ENCODE measurements at places on chromosomes 3 and 15.
A peak's percentile ranks its signal among the peaks of the same experiment; 100 is the strongest.

DNA sequence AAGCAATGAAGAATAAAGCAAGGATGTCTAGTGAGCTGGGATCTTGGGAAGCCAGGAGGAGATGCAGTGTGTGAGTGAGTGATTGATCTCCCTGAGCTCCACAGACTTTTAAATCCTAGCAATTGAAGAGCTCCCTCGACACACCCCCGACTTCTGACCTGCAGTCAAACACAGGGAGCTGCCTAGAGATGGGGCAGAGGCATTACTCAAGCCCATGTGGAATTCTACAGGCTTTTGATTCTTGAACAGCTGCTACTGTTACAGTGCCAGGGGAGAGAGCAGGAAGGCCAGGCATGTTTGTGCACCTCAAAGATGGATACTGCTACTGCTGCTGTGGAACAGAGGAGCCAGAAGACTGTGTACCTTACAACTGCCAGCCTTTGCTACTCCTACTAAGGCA is 1403.1 kb upstream of the ALCAM start:
- DNase-seq, result no peak

- DNase-seq, result peak; percentile 53
Observed at GRCh38 chr15:85380812-85381642, 624 bp downstream of the AKAP13 start.

- no peak for DNase-seq
Observed at GRCh38 chr3:194287374-194287773, 63.8 kb downstream of the CPN2 start.

DNA sequence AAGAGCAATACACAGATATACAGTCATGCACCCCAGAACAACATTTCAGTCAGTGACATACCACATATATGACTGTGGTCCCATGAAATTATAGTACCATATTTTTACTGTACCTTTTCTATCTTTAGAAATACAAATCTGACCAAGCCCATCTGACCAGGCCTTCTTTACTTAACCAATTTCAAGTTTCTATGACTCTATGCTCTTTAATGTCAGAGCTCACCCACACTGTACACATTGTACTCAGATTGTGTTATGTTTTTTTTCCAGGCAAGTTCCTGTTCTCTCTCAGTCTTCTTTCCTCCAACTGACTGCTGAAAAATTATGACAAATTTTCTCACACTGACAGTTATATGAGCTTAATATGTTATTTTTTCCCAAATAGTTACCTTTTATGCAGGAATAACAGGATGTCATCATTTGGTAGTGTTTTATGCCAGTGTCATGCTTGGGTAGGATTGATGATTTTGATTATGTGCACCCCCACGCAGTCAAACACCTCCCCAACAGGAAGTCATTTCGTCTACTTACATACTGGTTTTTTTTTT is 8.0 kb upstream of the CBLB start:
- no peak for DNase-seq

DNA sequence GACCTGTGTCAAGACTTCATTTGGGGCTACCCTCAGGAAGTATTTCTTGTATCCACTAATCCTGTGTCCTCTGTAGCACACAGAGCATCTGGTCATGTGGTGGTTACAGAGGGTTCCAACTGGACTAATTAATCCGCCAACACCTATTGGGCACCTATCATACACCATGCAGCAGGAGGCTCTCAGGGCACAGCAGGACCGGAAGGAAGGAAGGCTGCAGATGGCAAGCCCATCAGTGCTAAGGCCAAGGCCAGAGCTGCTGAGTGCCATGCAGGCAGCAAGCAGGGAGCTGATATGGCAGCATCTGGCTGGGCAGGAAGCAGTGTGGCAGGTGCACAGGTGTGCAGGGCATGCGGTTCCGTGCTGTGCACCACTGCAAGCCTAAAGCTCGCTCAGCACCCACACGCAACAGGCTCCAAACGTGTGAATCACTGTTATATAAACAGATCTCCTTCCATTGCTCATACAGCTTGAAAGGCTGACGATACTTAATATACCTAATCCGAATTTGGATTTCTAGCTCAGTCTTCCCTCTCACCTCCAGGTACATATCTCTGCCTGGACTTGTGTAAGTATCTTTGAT is 64.4 kb upstream of the SNRPA1 start:
- DNase-seq, result no peak

DNA sequence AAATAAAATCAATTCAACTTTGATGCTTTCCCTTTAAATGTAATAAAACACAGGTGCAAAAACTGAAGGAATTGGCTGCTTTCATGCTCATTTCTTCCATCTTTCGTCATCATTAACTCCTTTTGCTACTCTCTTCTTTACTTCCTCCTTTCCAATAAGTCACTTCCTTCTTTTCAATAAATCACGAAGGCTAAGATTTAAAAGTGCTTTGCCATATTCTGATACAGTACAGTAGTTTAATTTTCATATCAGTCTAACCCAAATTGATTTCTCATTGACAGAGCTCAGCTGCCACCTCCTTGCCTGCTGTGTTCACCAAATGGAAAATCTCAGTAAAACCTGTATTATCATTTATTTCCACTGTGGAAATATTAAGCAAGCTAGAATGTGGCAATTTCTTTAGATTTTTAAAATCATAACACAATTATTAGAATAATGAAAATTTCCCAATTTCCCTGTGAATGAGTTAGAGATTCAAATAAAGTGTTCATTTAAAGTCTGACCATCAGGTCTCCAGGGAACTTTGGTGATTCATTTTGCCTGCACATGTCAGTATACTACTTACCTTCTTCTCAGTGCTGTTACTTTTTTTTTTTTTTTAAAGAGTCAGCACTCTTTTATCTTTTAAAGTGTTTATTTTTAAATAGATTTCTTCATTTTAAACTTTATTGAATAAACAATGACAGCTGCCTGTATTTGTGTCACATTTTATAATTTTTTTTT is 41.6 kb downstream of the NANOGP8 start:
- no peak for DNase-seq

DNA sequence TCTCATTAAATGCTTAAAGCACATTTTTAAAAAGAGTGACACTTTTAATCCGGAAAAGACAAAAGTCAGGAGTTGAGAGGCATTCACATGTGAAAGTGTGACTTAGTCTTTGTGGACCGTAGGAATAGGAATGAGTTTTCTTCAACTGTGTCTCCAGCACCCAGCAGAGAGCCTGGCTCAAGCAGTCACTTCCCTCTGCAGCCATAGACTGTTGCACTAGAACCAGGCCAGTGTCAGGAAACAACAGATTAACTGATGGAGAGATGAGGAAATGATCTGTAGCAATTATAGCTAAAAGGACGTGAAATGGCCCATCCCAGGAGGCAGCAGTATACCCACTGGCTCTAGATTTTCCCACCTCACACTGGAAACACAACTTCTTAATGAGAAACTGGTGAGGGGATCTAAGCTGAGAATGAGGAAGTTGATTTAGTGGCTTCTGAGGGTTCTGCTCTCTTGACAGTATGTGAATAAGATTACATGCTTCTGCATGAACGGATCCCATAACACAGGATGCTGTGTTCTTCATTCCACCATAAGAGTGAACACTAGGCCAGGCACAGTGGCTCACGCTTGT is 19.8 kb downstream of the CFAP92 start:
- no peak for DNase-seq

- no peak for DNase-seq
Observed at GRCh38 chr15:66388043-66388363, 1.3 kb downstream of the MAP2K1 start.

DNA sequence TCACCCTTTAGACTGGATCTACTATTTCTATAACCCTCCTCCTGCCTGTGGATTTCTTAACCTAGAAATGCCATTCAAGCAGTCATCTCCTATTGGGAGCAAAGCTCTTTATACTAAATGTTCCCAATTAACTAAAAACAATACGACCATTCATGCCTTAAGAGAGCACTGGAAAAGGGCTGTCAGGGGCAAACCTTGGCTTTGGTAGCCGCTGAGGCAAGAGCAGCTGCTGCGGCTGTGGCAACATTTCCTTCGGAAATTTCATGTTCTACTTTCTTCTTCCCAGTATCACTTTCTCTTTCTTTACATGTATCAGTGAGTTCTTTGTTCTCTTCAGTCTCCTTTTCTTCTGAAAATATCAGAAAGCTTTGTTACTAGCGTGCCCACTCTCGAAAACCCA is 56.3 kb upstream of the CSPG5 start:
- DNase-seq, result no peak

- DNase-seq, result no peak
Observed at GRCh38 chr3:59444294-59444671, 394.5 kb upstream of the CFAP20DC start.

- DNase-seq, result peak; percentile 39
Observed at GRCh38 chr15:55588070-55588814, at the start of gene PYGO1. Gene PYGO1, minus strand, starts transcription at chr15:55588345. Its CDS starts 462 bp downstream, at chr15:55587883.

GRCh38 chr3:71001303-71001830 is 582.2 kb downstream of the FOXP1 start:
- DNase-seq, result no peak

DNA sequence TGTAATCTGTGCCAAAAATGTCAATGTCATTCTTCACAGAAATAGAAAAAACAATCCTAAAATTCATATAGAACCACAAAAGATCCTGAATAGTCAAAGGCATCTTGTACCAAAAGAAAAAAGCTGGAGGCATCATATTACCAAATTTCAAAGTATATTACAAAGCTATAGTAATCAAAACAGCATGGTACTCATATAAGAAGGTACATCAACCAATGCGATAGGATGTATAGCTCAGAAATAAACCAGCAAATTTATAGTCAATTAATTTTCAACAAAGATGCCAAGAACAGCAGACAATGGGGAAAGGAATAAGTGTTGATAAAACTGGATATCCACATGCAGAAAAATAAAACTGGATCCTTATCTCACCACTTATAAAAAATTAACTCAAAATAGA is 150.5 kb upstream of the PRICKLE2 start:
- DNase-seq, result no peak

DNA sequence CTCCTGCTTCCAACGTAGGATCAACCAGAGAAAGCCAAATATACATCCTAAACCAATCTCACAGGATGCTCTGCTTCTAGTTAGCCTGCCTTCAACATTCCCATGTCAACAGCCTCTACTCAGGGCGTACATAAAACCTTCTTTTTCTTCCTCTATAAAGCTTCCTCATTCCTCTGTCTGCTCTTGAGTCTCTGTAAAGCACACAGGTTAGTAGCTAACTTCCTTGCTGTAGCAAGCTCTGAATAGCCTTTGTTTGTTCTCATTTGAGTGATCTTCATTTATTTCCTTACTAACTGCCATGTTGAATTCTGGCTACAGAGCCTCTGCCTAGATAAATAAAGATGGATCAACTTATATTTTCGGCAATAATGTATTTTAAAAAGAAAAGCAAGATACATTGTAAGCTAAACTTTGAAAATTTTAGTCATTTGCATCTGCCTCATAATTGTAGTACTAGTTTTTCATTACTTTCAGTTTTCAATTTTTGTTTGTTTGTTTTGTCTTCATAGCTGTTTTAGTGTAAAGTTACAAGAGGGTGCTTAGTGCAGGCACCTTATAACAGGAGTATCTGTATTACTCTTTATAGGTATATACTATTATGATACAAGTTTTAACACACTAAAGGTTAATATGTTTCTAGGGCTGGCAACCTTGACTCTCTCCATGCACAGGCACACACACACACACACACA is 498.2 kb downstream of the PYDC2 start:
- DNase-seq, result no peak

DNA sequence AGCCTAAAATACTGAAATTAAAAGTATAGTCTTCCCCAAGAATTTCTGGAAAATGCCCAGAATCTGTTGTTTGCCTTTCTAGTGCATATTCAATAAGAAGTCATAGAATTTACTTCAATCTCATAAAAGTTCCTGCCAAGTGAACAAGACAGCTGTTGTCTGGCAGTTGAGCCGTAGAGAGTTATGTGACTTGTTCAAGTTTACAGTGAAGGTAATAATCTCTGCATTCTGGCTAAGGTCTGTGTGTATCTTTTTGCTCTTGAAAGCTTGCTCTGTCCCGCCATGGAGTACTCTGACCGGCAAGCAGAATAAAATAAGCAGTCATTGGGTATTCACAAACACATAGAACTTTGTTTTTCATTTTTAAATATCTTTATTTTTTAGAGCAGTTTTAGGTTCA is 77.8 kb downstream of the GHSR start:
- DNase-seq, result no peak

GRCh38 chr3:23508464-23508863 is 297.3 kb upstream of the UBE2E1 start:
- no peak for DNase-seq

GRCh38 chr15:90837094-90837493 is 31.3 kb upstream of the FURIN start:
- no peak for DNase-seq

GRCh38 chr3:74282202-74282601 is 332.3 kb downstream of the CNTN3 start:
- DNase-seq, result no peak

DNA sequence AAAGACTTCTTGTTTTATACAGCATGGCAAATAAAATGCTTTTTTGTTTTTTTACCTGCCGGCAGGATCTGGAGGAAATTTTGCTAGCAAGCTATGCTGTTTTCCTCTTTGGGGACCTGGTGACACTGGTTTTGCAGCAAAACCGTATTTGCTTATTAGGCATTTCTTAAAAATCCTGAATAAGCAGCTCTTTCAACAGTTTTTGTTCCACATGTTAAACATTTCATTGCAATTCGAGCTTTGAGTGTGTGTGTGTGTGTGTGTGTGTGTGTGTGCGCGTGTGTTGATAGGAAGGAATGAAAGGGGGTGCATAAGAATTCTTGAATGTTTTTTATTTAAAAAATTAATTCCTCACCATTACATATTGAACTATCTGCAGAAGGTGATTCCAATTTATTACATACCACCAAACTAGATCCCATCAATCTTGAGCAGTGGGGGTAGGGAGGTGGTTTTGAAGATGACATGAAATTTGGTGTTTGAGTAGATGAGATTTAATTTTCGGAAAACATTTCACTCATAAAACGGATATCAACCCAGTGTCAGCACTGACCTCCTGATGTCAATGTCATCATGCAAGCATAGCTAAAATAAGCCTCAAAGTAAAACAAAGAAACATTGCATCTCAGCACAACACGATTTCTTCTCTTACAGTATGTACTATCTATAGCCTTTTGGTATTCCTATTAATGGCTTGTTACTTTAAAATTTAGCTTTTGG is 17.3 kb downstream of the ZBTB38 start:
- no peak for DNase-seq

DNA sequence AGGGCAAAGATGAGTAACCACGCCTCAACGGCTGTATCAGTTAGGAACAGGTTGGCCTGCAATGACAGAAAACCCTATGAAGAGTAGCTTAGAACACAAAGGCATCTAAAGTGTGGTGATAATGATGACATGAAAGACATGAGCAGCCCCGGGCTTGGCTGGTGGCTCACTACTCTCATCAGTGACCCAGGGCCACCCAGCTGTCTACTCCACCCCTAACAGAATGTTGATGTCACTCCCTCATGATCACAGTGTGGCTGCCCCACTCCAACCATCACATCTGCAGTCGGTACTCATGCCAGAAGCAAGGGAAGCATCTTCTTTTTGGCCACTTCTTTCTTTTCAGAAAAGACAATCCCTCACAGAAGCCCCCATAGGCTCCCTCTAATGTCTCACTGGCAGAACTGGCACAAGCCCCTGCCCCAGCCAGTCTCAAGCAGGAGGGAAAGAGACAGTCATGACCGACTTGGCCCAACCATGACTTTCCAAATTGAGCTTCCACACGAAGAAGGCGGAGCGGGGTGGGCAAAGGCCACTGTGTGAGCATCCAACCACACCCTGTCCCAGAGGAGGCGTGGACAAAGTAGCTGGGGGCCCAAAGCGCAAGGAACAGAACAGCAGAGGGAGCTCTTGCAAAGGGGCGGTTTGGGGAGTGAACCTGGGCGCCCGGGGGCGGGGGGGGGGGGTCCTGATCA is 72.0 kb upstream of the IQSEC1 start:
- no peak for DNase-seq

All from NCI-H226 (cell line).